ENCODE measurements at places on chromosomes 7 and 10. TPM values are rescaled to one million over a fixed set of nuclear protein-coding genes. Genes with fewer than 3 reads are reported as not detected.
A peak's percentile ranks its signal among the peaks of the same experiment; 100 is the strongest.

GRCh38 chr10:59907537-59907917 is 1.2 kb upstream of the CCDC6 start:
- peak overlapping the region; percentile 98 for H3K4me3 ChIP-seq
- no peaks in the 10 kb centered on the region for H3K36me3 ChIP-seq
- DNase-seq, result no peak

GRCh38 chr7:98771519-98771918 is 98.3 kb downstream of the TMEM130 start:
- H3K36me3 ChIP-seq, result no peaks in the 10 kb centered on the region
- DNase-seq, result no peak
- H3K27ac ChIP-seq, result no peak overlapping the region
- no peaks in the 10 kb centered on the region for H3K4me1 ChIP-seq
- no peak overlapping the region for H3K4me3 ChIP-seq
- H3K27me3 ChIP-seq, result no peaks in the 10 kb centered on the region

- DNase-seq, result no peak
- H3K27ac ChIP-seq, result no peak overlapping the region
- no peak overlapping the region for H3K4me3 ChIP-seq
- H3K4me1 ChIP-seq, result no peaks in the 10 kb centered on the region
Measured at GRCh38 chr7:134254311-134254710, 62.4 kb downstream of the SLC35B4 start.

DNA sequence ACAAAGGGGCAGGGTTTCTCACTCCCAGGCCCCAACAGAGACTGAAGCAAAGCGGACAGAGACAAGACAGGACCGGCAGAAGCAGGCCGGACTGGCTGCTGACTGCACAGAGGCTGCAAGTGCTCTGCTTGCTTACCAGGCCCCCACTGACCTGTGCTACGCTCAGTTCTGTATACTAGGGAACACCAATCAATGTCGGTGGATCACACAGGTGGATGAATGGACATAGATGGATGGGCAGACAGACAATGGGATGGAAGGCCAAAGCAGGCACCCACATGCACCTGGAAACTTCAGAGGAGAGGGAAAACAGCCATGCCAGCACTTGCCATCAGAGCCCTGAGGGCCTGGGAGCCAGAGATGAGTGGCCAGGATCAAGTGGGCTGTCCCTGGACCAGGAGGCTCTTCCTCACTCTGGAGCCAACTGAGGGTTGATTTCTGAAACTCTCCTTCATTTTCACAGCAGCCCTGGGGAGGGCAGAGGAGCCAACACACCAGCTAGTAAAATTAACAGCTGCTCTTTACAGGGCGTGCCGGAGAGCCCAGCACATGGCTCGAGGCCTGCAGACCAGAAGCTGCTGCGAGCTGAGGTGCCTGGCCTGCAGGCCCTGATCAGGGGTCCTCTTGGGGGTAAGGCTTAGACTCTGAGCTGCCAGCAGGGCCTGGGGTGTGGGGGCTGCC is 243.6 kb downstream of the KCNMA1 start:
- H3K27me3 ChIP-seq, result no peaks in the 10 kb centered on the region
- no peaks in the 10 kb centered on the region for H3K36me3 ChIP-seq

DNA sequence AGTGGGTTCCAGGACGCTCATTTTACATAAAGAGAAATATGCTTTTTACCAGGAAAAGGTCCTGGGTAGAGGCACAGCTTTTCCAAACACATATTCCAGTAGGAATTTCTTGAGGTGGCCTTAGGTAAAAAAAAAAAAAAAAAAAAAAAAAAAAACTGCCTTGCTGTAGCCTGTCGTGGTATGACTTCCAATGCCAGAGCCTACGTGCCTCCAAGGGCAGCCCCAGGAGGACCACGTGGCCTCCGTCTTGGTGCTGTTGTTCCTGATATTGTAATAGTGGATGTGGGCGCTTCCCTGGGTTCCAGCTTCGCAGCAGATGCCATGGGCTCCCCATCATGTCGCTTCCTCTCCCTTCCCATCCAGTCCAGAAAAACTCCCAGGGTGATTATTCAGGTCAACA is 49.3 kb downstream of the PRKAG2 start:
- peak overlapping the region; percentile 36 for H3K27ac ChIP-seq
- peaks cover 36% of the 10 kb centered on the region for H3K4me1 ChIP-seq
- no peaks in the 10 kb centered on the region for H3K36me3 ChIP-seq
- no peak for DNase-seq
- no peaks in the 10 kb centered on the region for H3K27me3 ChIP-seq

GRCh38 chr7:132652507-132652906 is 76.2 kb upstream of the PLXNA4 start:
- H3K27ac ChIP-seq, result no peak overlapping the region
- H3K36me3 ChIP-seq, result no peaks in the 10 kb centered on the region
- H3K4me3 ChIP-seq, result no peak overlapping the region

Gene WNT8B
- total RNA-seq, result not detected

DNA sequence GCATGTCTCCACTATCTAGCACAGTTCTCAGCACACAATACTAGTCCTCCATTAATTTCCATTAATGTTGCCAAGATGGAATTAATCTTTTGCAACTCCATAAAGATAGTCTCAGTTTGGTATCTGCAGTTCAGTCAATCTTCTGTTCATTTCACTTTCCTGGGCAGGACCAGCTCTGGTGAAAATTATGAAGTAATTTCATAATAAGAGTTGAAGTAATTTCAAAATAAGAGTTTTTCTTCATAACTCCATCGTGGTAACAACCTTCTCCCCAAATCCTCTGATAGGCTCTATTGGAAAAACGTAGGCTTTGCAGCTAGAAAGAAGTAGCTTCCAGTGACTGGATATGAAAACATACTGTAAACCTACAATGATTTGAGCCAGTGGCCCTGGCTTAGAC is 618.2 kb downstream of the TYW1 start:
- no peaks in the 10 kb centered on the region for H3K27me3 ChIP-seq
- H3K4me3 ChIP-seq, result no peak overlapping the region
- no peaks in the 10 kb centered on the region for H3K36me3 ChIP-seq
- H3K4me1 ChIP-seq, result no peaks in the 10 kb centered on the region

DNA sequence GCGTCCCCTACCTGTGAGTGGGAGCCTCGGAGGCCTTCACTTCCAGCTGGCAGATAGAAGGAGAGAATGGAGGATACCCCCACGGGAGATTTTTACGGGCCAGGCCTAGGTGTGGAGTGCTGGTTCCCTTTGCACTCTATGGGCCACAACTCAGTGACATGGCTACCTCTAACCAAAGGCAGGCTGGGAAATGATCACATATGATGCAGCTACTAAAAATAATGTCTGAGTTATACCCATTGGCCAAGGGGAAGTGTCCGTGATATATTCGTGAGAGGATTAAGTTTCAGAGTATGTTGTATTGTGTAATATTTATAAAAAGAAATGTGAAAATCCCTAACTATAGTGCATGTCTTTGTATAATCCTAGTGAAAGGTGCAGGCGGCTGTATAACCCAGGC is 13.5 kb upstream of the HIPK2 start:
- no peaks in the 10 kb centered on the region for H3K36me3 ChIP-seq
- no peaks in the 10 kb centered on the region for H3K4me1 ChIP-seq
- H3K4me3 ChIP-seq, result no peak overlapping the region
- H3K27me3 ChIP-seq, result no peaks in the 10 kb centered on the region
- H3K27ac ChIP-seq, result no peak overlapping the region

GRCh38 chr10:27742195-27743011 is 3.2 kb downstream of the MKX start:
- peaks cover 51% of the 10 kb centered on the region for H3K4me1 ChIP-seq
- H3K27ac ChIP-seq, result peak overlapping the region; percentile 88
- H3K36me3 ChIP-seq, result no peaks in the 10 kb centered on the region
- H3K27me3 ChIP-seq, result peaks cover 6% of the 10 kb centered on the region
- peak; percentile 65 for DNase-seq
- H3K4me3 ChIP-seq, result peak overlapping the region; percentile 76

Gene CFAP46
- 0.59 TPM for total RNA-seq

- no peak overlapping the region for H3K27ac ChIP-seq
- H3K36me3 ChIP-seq, result no peaks in the 10 kb centered on the region
- H3K27me3 ChIP-seq, result no peaks in the 10 kb centered on the region
- H3K4me3 ChIP-seq, result no peak overlapping the region
- no peaks in the 10 kb centered on the region for H3K4me1 ChIP-seq
- no peak for DNase-seq
Measured at GRCh38 chr10:24219963-24220362, 11.0 kb downstream of the KIAA1217 start.

DNA sequence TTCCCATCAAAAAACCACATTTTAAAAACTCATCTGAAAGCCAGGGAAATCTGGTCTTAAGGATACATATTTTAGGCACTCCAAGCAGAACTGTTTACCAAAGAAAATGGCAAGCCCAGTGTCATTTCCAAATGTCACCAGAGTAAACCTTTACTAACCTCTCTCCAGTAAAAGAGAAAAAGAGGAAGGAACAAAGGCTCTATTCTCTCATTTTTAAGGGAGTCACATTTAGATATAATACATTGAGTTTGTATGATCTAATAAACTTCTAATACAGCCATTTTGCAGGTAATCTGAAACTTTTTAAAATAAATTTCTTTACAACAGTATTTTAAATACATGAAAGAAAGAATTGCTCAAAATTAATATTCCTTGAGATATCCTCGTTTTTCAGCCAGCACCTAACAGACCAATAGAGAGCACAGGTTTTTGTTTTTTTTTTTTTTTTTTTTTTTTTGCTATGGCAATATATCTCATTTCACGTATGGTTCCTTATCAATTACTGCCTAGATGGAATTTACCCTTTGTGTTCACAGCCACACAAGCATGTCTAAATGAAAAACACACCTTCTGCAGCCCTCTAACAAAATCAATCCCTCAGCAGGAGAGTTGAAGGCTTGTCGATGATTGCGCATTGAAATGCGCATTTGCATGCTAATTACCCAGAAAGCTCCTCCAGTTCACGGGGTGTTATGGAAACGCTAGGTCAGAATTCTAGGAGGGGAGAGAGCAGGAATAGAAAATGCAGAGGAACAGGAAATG is 39.8 kb upstream of the MSRB2 start:
- H3K27ac ChIP-seq, result no peak overlapping the region
- H3K4me1 ChIP-seq, result no peaks in the 10 kb centered on the region
- H3K4me3 ChIP-seq, result no peak overlapping the region
- no peaks in the 10 kb centered on the region for H3K27me3 ChIP-seq
- no peaks in the 10 kb centered on the region for H3K36me3 ChIP-seq
- no peak for DNase-seq

- no peaks in the 10 kb centered on the region for H3K27me3 ChIP-seq
- no peak overlapping the region for H3K27ac ChIP-seq
- H3K4me1 ChIP-seq, result no peaks in the 10 kb centered on the region
- H3K36me3 ChIP-seq, result no peaks in the 10 kb centered on the region
- no peak for DNase-seq
- H3K4me3 ChIP-seq, result no peak overlapping the region
Measured at GRCh38 chr7:117661328-117661727, 181.5 kb downstream of the CFTR start.

DNA sequence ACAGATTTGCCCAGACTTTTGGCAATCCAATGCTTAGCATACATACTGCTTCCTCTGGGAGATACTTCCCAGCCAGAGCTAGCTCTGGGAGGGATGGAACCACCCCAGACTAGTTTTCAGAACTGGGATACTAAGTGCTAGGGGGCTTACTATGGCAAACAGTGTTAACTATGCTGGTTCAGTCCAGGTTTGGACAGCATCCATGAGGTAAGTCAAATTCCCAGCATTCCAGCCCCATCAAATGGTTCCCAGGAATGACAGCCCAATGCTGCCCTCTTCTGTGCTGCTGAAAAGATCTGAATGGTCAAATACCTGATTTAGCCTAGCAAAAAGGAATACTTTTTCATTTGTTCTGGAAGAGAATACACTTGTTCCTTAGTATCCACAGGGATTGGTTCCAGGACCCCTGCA is 141.7 kb upstream of the CCDC6 start:
- no peaks in the 10 kb centered on the region for H3K27me3 ChIP-seq
- DNase-seq, result no peak
- no peak overlapping the region for H3K4me3 ChIP-seq
- no peak overlapping the region for H3K27ac ChIP-seq

DNA sequence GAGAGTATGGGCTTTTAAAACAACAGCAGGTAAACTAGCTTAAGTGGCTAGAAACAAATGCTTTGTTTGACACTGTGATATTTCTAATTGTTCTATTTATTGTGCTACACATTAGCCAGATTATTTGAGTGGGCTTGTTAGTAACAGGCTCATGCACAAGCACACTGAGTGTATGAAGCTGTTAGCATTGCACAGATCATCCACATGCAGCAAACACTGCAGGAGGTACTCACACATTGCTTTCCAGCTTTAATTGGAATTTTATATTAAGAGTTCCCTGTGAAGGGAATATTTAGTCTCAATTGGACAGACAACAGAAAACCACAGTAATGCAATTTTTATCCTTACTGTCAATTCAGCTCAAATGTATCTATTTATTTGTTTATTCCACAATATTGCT is 92.9 kb upstream of the ZNF804B start:
- H3K27me3 ChIP-seq, result no peaks in the 10 kb centered on the region
- no peak overlapping the region for H3K27ac ChIP-seq
- H3K4me3 ChIP-seq, result no peak overlapping the region
- no peak for DNase-seq
- H3K4me1 ChIP-seq, result no peaks in the 10 kb centered on the region
- no peaks in the 10 kb centered on the region for H3K36me3 ChIP-seq
